ENCODE measurements at places on chromosomes 6 and 20. TPM values are rescaled to one million over a fixed set of nuclear protein-coding genes. Genes with fewer than 3 reads are reported as not detected.

GRCh38 chr6:3825331-3825831, 23.8 kb upstream of the FAM50B start:
- no peaks in the 10 kb centered on the region for H3K4me1 ChIP-seq

Gene TAF8
- total RNA-seq: 50.4 TPM

DNA sequence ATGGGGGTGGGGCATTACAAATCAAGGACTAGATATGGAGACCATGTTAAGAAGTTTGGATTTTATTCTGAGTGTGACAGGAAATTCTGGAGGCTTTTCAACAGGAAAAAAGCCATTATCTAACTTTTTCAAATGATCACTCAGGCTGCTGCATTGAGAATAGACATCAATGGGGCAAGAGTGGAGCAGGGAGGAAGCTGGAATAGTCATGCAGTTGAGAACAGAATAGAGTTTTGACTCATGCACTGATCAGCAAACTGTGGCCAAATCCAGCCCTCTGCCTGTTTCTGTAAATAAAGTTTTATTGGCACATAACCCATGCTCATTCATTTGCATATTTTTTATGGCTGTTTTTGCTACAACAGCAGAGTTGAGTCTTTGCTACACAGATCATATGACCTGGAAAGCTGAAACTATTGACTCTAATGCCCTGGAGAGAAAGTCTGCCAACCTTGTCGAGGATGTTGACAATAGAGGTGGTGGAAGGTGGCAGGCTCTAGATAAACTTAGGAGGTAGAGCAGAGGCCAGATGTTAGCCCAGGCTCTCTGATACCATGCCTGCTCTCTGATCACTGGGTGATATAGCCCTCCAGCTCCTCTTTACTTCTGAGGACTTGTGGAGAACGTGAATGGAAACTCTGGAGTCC, 441.8 kb downstream of the PTPRT start:
- no peaks in the 10 kb centered on the region for H3K27me3 ChIP-seq
- H3K4me3 ChIP-seq: no peak overlapping the region
- DNase-seq: no peak
- no peak overlapping the region for H3K27ac ChIP-seq
- H3K36me3 ChIP-seq: no peaks in the 10 kb centered on the region

DNA sequence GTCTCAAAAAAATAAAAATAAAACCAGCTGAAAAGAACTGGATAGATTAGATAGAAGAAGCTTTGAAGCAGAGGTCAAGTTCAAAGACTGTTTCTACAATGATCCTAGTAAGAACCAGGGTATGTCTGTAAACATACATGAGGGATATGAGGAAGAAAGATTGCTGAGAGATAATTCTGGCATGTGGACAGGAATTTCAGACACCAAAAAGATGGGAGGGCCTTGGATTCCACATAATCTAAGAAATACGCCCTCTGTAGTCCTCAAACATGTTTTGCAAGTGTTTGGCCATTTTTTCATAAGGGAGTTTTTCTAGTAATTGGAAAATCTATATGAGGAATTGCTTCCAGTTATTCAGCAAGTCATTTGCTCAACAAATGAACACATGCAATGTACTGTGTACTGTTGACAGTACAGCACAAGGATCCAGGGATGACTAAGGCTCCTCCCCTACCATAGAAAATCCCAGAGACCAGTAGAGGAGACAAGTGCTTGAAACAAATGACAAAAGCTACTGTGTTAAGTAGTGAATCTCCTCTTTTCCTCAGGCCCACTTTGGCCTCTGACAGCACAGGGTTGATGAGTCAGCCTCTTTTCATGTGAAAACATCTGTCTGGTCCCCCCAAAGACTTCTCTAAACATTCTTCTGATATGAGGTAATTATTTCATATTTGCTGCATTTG, 795.9 kb downstream of the MAFB start:
- no peaks in the 10 kb centered on the region for H3K36me3 ChIP-seq
- no peaks in the 10 kb centered on the region for H3K4me1 ChIP-seq
- no peak overlapping the region for H3K27ac ChIP-seq
- DNase-seq: no peak

Gene SYCP2L
- not detected for total RNA-seq

Gene RAET1E
- not detected for total RNA-seq

GRCh38 chr6:136921381-136921935, 643 bp upstream of the SLC35D3 start:
- H3K27me3 ChIP-seq: peaks cover 56% of the 10 kb centered on the region
- no peak overlapping the region for H3K27ac ChIP-seq
- H3K36me3 ChIP-seq: no peaks in the 10 kb centered on the region
- peak; percentile 43 for DNase-seq

- H3K27me3 ChIP-seq: no peaks in the 10 kb centered on the region
- H3K4me1 ChIP-seq: peaks cover 19% of the 10 kb centered on the region
- H3K36me3 ChIP-seq: no peaks in the 10 kb centered on the region
- no peak overlapping the region for H3K4me3 ChIP-seq
- peak overlapping the region; percentile 8 for H3K27ac ChIP-seq
- no peak for DNase-seq
These were observed 1.2 kb downstream of the CENPW start for GRCh38 chr6:126341126-126341525.

- no peak for DNase-seq
- no peak overlapping the region for H3K4me3 ChIP-seq
- H3K27me3 ChIP-seq: no peaks in the 10 kb centered on the region
- peaks cover 6% of the 10 kb centered on the region for H3K36me3 ChIP-seq
- H3K4me1 ChIP-seq: peaks cover 9% of the 10 kb centered on the region
- H3K27ac ChIP-seq: no peak overlapping the region
These were observed 89.9 kb downstream of the NOL4L start for GRCh38 chr20:32495217-32495565.

Gene SLC22A23
- total RNA-seq: 0.82 TPM

Gene CENPW
- 43.5 TPM for total RNA-seq

Gene STK35
- 17.0 TPM for total RNA-seq
